NCI-H2171 treated with DMSO at 0.1 percent for 48 hours (cell line): ENCODE measurements at places on chromosomes 11 and 22.

GRCh38 chr11:75639762-75640181 is 29.1 kb downstream of the MAP6 start:
- DNase-seq: peak; percentile 91

DNA sequence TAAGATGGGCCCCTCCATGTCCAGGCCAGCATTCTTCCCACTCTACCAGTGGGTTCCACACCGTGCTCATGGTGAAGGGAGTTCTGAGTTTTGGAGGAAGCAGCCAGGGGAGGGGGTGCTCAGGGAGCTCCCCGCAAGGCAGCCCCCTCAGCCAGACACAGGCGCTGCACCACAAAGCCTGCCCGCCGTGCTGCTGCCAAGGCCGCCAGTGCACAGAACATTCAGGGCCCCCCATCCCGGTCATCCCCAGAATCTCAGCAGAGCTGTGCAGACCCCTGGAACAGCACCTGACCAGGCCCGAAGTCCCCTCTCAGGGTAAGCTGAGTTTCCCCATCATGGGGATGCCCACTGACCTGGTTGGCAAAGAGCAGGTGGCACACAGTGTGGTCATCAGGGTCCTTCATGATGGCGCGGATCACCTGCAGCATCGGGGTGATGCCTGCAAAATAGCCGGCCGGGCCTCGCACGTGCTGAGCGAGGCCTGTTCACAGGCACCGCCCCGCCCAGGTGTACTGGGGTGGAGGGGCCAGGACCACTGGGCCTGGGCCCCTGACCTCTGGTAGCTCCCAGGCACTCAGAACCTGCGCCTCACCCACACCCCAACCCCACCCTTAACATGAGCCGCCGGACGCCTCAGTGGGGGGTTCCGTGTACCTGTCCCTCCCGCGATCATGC is 12.4 kb upstream of the POLDIP3 start:
- DNase-seq: no peak

GRCh38 chr11:64252003-64252872 is 908 bp downstream of the PLCB3 start:
- DNase-seq: no peak

DNA sequence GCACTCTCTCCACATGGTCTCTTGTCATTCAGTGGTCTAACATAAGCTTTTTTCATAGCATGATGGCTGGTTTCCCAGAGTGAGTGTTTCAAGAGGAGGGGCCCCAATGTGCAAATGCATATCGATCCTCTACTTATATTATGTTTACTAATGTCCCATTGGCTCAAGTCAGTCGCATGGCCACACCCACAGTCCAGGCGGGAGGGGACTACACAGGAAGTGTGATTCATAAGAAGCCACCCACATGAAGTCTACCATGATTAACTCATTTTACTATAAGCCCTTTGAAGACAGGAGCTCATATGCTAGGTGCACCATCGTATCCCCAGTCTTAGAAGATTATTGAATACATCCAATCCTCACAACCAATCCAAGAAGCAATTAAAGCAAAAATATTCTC is 89.5 kb upstream of the ISX start:
- no peak for DNase-seq

GRCh38 chr22:41226723-41227655 is 13.7 kb downstream of the CHADL start:
- DNase-seq: no peak

GRCh38 chr11:118396097-118396501 is 5.3 kb upstream of the ATP5MG start:
- no peak for DNase-seq

GRCh38 chr11:101748572-101749344 is 165.0 kb upstream of the TRPC6 start:
- DNase-seq: no peak

DNA sequence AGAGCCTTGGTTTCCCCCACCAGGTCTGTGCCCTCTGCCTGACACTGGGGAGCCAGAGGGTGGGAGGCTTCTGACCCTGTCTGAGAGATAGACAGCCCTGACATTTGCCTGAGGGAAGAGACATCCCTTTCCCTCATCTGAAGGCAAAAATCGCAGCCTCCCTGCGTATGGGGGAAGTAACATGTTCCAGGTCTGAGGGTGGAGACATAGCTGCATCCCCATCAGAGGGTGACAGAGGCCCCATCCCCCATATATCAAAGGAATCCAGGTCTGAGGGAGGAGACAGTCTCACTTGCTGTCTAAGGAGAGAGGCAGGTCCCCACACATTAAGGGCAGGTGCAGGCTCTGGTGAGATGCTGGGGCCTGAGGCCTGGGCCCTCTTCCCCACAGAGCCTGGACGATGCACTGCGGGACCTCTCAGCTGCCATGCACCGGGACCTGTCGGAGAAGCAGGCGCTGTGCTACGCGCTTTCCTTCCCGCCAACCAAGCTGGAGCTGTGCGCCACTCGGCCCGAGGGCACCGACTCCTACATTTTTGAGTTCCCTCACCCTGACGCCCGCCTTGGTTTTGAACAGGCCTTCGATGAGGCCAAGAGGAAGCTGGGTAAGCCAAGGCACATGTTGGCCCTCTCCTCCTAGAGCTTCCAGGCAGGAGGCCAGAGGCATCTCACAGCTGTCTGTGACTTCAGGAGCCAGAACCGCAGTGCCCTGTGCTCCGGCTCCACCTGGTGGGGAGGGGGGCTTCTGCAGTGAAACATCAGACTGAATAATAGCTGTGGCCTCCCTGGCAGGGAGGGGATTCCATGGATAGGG is 16.1 kb upstream of the RELT start:
- peak; percentile 61 for DNase-seq

- DNase-seq: no peak
Observed at GRCh38 chr22:48785792-48786678, 1041.6 kb downstream of the BRD1 start.

DNA sequence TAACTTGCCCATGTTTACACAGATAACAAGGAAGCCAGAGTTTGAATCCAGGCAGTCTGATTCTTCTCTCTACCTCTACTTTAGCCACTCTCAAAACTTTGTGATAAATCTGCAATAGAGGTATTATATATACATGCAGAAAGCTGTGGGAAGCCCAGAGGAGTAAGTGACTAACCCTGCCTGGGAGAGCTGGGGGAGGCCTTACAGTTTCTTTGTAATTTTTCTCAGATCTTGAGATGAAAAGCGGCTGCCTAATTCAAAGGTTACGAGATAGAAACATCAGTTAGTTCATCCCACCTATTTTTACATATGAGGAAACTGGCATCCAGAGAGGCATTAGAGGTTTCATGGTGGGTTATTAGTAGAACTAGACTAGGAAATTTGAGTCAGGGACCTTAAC is 4.9 kb downstream of the STIM1 start:
- DNase-seq: no peak

- no peak for DNase-seq
Observed at GRCh38 chr22:45881524-45881875, 95.5 kb downstream of the WNT7B start.

DNA sequence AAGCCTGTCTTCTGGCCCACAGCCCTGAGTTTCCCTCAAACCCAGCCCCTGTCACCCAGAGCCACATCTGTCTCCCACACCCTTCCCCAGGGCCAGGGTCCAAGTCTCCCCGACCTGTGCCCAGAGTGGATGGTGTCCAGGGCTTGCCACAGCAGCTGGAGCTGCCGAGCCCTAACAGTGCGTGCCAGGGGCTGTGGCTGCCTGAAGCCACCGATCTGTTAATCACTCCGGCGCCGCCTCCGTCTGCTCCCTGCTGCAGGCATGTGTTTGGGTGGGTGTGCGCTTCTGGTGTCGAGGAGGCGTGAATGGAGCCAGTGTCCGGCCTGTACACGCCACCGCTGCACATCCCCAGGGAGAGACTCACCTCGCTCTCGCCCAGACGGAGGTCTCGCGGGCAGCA is 26.1 kb downstream of the SHISAL1 start:
- no peak for DNase-seq

- DNase-seq: peak; percentile 14
Observed at GRCh38 chr11:15258433-15259165, 143.9 kb downstream of the INSC start.

DNA sequence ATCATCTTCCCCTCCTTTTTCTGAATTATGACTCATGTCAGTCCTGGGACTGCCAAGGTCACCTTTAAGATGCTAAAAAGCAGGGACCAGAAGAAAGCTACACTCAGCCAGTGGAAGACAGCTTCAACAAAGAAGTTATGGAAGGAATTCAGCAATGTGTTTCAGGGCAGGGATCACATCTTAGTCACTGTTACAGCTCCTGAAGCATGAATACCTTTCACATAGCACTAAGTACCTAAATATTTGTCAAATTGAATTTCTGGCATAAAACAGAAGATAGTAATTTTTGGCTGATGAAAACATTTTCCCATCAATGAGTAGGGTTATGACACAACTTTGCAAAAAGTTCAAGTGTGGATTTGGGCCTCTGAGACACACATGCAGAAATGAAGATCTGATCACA is 5.2 kb downstream of the DDB1 start:
- DNase-seq: no peak

- no peak for DNase-seq
Observed at GRCh38 chr22:18906896-18907295, 776 bp downstream of the DGCR6 start.

- no peak for DNase-seq
Observed at GRCh38 chr11:65865550-65866172, 5.4 kb downstream of the MUS81 start.

DNA sequence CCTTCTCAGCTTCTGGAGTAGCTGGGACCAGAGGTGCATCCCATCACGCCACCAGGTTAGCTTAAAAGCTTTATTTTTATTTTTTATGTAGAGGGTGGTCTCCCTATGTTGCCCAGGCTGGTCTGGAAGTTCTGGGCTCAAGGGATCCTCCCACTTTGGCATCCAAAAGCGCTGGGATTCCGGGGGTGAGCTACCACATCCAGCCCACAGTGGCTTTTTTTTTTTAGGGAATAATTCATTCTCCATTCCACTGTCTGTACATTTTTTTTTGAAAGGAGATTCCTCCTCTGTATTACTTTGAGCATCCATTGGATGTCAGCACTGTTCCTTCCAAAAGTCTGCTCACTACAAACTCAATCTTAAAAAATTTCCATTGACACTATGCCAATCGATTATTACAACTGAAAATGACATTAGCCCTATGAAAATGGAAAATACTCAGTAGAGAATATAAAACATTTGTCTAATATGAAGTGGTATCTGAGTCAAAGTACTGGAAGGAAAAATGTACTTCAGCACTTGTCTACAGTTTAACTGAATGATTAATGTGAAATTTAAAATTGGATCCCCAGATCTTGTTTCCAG is 1.3 kb upstream of the LPXN start:
- peak; percentile 20 for DNase-seq

DNA sequence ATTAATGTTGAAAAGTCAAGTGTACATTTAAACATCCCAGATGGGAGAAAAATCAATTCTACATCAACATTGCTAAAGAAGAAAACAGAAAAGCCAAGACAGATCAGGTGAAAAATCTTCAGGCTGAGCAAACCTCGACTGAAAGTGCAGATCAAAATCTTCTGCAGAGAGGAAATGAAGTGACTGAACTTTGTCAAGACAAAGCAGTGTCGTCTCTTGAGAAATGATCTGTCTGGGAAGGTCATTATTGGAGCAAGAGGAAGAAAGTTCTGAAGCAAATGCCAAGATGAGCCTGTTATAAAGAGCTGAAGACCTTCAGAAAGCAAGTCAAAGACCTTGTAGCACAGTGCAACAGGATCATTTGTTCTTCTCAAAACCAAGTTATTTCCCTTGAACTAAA is 5.8 kb upstream of the PLEKHB1 start:
- DNase-seq: no peak

- no peak for DNase-seq
Observed at GRCh38 chr11:117572671-117573070, 224.3 kb downstream of the DSCAML1 start.

GRCh38 chr22:19880786-19881569 is 26.3 kb upstream of the GNB1L start:
- DNase-seq: no peak

GRCh38 chr11:121552154-121552553 is 99.4 kb upstream of the SORL1-AS1 start:
- no peak for DNase-seq

GRCh38 chr11:57649826-57650738 is at the start of gene YPEL4:
YPEL4 (minus strand) TSS chr11:57649912; CDS start chr11:57647107, 2,805 bp downstream.
- DNase-seq: peak; percentile 13

DNA sequence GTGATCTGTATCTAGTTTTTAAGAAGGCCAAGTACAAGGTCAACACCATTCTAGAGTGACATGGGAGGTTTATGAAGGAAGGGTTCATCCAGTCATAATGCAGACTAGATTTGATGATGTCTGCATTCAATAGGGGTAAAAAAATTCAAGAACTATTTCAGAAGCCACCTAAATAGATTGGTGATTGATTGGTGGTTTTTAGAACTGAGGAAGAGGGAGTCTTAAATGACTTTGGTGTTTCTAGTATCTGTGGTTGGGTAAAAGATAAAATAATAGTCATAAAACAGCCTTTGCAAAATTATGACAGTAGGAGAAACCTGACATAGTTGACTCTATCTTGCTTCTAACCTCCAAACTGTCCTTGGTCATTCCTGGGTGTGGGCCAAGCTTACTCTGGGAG is 114.1 kb downstream of the OPCML start:
- DNase-seq: no peak

DNA sequence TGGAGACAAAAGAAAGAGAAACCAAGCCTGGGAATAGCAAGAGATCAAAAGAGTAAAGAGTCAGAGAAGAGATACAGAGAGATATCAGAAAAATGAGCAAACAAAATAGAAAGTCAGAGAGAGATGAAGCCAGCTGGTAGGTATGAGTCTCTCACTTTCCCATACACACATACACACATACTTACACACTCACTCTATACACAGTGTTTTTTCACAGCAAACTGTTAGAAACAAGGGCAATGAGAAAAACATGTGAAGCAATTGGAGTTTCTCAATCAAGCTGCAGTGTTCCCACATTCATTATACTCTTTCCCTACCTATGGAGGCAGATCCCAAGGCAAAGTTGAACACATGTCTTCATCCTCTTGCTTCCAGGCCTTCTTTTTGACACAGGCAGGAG is 2.6 kb upstream of the NLRP10 start:
- no peak for DNase-seq

GRCh38 chr11:12079726-12080556 is 30.4 kb upstream of the MICAL2 start:
- DNase-seq: no peak

GRCh38 chr11:57255618-57256017 is 18.6 kb upstream of the APLNR start:
- DNase-seq: no peak

DNA sequence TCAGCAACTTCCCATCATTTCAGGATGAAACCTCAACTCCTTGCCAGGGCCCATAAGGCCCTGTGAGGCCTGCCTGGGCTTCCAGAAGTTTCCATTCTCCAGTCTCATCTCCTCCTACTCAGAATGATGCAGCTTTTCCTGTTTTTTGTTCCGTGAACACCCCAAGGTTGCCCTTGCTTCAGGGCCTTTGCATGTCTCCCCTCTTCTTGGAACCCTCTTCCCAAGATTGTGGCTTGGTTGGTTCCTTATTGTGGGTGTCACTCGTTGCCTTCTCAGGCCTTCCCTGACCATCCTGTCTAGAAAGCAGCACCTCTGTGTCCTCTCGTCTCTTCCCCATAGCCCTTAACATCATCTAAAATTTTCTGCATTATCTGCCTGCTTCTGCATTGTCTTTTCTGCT is 23.2 kb upstream of the YWHAH start:
- no peak for DNase-seq
